ENCODE measurements at places on chromosomes 11 and 22.

DNA sequence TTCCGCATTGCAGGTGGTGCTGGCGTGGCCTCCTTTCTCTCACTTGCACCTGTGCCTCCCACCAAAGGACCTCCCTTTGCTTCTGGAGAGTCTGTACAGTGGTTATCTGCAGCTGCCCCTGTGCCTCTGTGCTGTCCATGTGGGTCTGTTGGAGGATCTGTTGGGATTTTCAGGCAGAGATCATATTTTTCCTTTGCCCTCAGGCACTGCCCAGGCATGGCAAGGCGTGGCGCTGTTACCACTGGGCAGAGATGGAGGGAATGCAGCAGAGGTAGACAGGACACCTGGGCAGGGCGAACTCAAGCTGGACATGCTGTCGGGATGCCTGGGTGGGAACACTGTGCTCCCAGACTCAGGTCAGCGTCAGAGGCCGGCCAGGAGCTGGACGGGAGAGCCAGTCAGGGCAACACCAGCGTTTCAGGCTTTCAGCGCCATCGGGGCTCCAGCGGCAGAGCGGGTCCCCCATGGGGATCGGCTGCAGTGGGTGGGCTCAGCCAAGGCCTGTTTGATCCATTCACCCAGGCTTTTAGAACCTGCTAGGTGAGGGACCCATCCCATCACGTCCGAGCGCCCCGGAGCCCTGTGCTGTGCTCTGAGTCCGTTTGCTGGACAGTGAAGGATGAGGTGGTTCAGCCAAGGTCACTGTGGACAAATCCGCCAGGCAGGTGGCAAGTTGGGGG lies 718.9 kb downstream of the BRD1 start:
- DNase-seq: no peak

DNA sequence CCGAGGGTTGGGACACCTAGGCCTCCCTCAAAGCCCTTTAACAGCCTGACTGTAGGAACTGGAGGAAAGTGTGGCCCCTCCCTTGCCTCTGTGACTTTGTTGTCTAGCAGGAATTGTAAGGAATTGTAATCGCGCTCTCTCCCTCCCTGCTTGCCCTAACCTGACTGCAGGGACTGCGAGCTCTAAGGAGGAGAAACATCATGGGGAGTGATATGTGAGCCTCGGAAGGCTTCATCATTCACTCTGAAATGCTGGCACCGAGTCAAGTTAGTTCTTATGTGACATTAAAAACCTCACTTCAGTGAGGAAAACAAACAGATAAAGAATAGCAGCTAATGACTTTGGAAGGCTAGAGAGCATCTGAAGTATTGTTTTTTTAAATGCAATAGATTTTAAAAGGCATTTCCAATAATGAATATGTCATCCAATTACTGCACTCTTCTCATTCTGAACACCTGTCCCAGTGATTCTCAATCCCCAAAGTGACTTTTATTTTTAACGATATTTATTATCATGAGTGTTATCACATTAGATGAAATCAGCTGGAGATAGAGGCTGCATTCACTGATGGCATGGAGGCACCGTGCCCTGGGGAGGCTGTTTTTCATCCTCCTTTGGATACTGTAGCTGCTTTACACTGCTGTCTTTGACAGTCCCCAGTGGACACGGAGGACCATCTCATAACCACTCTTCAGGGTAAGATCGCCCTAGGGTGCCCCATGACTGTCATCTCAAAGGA lies 58.5 kb upstream of the NTM start:
- DNase-seq: no peak

GRCh38 chr11:64060861-64061444 lies 25.2 kb downstream of the FLRT1 start:
- DNase-seq: peak; percentile 94

DNA sequence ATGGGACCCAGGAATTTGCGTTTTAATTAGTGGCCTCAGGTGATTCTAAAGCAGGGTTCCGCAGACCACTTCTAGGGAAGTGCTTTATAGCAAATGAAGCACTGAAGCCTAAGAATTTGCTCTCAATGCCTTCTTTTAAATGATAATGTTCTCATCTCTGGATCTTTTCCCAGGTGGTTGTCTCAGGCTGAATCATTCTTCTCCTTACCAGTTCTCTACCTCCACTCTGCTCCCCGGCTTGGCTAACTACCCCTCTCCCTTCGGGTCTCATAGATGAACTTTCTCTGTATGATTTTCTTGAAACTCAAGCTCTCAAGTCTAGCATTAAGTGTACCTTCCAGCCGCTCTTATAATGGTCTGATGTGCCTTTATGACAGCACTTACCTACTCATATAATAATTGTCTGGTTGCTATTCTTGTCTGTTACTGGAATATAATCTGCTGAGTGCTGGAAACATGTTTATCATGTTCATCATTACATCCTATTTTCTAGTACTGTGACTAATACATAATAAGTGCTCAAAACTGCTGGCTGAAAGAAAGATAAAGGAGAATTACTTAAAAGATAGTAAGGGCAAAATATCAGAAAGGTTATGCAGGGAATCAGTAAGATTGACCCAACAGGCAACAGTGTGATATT lies 195.9 kb upstream of the SESN3 start:
- DNase-seq: no peak

GRCh38 chr11:14055936-14056335 lies 93.4 kb downstream of the SPON1 start:
- DNase-seq: no peak

DNA sequence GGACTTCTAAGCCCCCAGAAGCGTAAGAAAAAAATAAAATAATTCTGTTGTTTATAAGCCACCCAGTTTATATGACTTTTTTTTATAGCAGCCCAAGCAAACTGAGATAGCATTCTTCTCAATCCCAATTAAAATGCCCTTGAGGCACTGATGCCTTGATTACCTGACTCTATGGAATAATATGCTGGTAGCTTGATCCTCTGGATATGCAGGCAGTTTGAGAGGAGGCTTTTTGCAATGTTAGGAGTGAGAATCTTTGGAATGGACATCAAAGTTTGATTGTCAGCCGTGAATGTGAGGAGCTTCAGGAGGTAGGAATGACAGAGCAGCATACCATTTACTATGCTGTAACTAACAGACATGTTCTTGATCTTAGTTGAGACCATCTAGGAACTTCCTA lies 275.6 kb downstream of the AASDHPPT start:
- DNase-seq: no peak
